ENCODE measurements at places on chromosomes 11 and 22. TPM values are rescaled to one million over a fixed set of nuclear protein-coding genes. Genes with fewer than 3 reads are reported as not detected.

The RAB39A gene
- total RNA-seq, result not detected

- no peak for DNase-seq
Measured at GRCh38 chr11:60175860-60176275, 7.0 kb downstream of the MS4A6A start.

The MAPK8IP1 gene
- 4.6 TPM for total RNA-seq

DNA sequence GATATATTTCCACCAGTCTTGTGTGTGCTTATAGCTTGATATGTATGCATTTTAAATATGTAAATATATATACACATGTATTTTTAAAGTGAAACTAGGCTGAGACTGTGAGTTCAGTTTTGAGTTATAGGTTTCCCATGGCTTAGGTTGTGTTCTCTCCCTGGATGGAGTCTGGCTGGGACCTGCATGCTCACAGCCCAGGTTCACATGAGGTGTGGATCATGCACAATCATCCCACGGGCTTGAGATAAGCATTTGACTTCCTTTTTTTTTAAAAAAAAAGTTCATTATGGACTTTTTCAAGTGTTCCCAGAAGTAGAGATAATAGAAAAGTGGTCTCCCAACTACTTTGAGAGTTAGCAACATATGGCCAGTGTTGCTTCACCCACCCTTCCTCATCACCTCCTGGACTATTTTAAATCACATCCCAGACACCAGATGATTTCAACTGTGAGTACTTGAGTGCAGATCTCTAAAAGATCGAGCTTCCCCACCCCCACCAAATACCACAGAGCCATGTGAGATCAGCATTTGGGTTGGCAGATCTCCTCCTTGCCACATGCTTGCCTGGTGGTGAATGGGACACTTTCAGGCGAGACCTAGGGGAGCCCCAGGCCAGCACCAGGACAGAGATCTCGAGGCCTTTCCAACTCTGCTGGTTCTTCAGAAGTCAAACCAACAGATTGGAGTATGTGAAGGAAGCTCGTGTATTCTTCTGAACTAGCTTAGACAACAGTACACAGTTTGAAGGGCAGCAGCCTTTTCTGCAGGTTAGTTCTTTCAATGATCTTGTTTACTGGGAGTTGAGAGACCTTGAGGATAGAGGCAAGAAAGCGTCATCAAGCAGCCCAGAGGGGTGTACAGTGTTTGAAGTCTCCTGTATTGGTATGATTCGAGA is 15.9 kb downstream of the MED15 start:
- no peak for DNase-seq

All from lower leg skin (tissue), 4 donors.